Activated naive CD4-positive, alpha-beta T cell treated with anti-CD3 and anti-CD28 coated beads, Interleukin-2, amount 10 ng/mL, durations not matched to agents 7 days and 5 days (primary cell): ENCODE measurements at places on chromosomes 1 and 21.
A peak's percentile ranks its signal among the peaks of the same experiment; 100 is the strongest.

DNA sequence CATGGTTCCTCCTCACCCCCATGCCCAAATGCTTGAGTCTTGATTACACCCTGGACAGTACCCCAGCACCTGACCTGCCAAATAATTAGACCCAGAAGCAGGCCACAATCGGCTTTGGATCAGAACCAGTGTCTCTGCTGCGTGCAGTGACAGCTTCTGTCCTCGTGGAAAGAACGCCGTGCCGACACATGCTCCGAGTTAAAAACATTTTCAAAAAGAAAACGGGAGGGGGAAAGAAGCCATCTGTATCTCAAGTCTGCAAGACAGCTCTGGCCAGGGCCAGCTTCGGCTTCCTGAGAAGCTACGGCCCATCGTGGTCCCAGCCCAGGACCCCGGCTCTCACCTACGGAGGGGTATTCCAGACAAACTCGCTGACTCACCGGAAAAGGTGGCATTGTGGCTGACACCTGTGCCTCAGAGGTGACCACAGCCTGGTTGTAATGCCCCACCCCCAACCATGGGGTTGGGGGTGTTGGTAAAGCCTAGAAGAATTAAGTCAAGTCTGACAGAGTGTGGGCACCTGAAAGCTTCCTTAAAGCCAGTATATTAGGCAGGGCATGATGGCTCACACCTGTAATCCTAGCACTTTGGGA, 25.8 kb downstream of the SSBP3 start:
- H3K27me3 ChIP-seq: no peaks in the 10 kb centered on the region
- H3K4me3 ChIP-seq: no peak overlapping the region
- peaks cover 55% of the 10 kb centered on the region for H3K4me1 ChIP-seq
- H3K36me3 ChIP-seq: peaks cover 33% of the 10 kb centered on the region

GRCh38 chr1:209653915-209654351, 1.7 kb upstream of the LAMB3 start:
- H3K27ac ChIP-seq: no peak overlapping the region
- H3K4me3 ChIP-seq: no peak overlapping the region
- H3K36me3 ChIP-seq: no peaks in the 10 kb centered on the region

DNA sequence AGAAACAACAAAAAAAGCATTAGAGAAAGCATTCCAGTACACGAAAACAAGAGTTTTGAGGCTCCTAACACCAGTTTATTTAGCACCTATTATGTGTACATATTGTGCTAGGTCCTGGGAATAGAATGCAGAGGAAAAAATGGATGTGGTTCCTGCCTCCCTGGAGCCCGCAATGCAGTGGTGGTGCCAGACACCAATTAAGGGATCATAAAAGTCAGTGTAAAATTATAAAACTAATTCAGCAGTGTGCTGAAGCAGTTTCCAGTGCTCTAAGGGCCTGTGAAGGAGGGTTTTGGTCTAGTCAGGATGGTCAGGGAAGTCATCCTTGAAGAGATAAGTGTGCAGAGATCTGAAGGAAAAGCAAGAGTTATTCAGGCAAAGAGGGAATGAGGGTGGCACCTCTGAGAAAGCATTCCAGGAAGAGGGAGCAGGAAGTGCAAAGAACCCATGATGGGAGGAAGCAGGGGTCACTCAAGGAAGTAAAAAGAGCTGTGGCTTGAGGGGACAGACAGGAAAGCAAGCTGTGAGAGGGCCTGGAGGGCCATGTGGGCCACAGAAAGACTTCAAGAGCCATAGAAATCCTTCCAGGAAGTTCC, 65.2 kb upstream of the IFNLR1 start:
- H3K4me1 ChIP-seq: peaks cover 6% of the 10 kb centered on the region
- peaks cover 31% of the 10 kb centered on the region for H3K27me3 ChIP-seq
- no peak overlapping the region for H3K27ac ChIP-seq
- H3K36me3 ChIP-seq: no peaks in the 10 kb centered on the region

DNA sequence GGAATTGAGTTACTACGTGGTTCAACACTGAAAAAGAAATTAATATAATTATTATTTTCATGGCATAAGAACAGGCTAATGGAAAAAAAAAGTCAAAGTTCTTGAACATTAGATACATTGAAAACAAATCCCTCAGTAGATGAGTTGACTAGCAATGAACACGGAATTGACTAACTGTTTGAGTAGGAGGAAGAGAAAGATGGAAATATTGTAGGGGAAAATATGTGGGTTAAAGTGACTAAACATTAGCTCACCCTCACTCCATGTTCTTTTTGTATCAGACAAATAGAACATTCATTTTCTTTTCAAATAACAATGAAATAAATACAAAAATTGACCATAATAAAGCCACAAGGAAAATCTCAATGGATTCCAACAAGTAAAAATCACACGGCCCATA, 84.3 kb downstream of the KCNK2 start:
- no peak overlapping the region for H3K4me3 ChIP-seq
- H3K4me1 ChIP-seq: no peaks in the 10 kb centered on the region
- H3K36me3 ChIP-seq: no peaks in the 10 kb centered on the region
- H3K27me3 ChIP-seq: no peaks in the 10 kb centered on the region

DNA sequence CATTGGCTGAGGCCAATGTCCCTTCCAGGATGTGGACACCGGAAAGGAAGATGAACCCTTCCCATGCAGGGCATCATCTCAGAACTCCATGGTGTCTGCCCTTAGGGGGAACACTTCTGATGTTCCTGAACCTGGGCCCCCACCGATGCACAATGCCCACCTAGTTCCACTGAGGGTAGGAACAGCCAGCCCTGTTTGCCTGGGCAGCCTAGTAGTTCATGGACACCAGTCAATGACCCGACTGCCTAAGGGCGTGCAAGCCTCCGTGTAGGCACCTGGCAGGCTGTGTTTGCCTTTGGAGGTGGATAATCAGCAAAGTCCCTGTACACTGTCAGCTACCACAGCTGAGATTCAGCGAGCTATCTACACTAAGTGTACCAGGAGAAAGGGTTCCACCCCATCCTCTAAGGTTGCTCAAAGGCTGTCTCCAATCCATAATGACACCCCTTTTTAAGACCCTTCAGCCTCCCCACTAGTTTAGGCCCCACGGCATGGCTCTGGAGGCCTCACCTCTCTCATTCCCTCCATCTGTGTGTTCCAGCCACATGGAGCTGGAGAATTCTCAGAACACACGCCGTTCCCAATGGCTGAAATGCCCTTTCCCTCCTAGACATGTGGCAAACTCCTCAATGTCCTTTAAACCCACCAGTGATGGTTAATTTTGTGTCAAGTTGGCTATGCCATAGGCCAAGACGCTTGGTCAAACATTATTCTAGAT, 124.8 kb upstream of the EDN2 start:
- no peaks in the 10 kb centered on the region for H3K27me3 ChIP-seq
- peaks cover 11% of the 10 kb centered on the region for H3K36me3 ChIP-seq
- no peaks in the 10 kb centered on the region for H3K4me1 ChIP-seq
- no peak for DNase-seq
- no peak overlapping the region for H3K27ac ChIP-seq
- no peak overlapping the region for H3K4me3 ChIP-seq

- H3K4me1 ChIP-seq: no peaks in the 10 kb centered on the region
- no peak overlapping the region for H3K4me3 ChIP-seq
- H3K27me3 ChIP-seq: peaks cover 8% of the 10 kb centered on the region
Observed at GRCh38 chr1:214193691-214194090, 87.3 kb upstream of the SMYD2 start.

GRCh38 chr21:42309753-42310213, 5.4 kb downstream of the TFF3 start:
- no peak overlapping the region for H3K27ac ChIP-seq
- DNase-seq: peak; percentile 84
- no peaks in the 10 kb centered on the region for H3K36me3 ChIP-seq

DNA sequence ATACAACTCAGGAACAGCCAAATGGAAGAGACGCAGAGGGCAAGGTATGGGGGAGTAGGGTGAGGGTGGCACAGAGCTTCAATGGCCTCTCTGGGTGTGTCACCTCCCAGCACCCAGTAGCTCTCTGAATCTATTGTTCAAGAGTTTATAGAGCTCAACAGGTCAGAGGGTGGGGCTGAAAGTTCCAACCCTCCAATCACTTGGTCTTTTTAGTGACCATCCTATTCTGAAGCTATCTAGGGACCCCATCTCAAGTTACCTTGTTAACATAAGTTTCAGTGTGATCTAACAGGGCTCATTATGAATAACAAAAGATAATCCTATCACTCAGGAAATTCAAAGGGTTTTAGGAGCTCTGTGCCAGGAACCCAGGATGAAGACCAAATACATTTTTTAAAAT, 31.2 kb upstream of the ZNF697 start:
- no peak overlapping the region for H3K27ac ChIP-seq
- DNase-seq: no peak
- H3K4me1 ChIP-seq: peaks cover 5% of the 10 kb centered on the region
- H3K27me3 ChIP-seq: peaks cover 33% of the 10 kb centered on the region
- H3K4me3 ChIP-seq: no peak overlapping the region
- no peaks in the 10 kb centered on the region for H3K36me3 ChIP-seq

DNA sequence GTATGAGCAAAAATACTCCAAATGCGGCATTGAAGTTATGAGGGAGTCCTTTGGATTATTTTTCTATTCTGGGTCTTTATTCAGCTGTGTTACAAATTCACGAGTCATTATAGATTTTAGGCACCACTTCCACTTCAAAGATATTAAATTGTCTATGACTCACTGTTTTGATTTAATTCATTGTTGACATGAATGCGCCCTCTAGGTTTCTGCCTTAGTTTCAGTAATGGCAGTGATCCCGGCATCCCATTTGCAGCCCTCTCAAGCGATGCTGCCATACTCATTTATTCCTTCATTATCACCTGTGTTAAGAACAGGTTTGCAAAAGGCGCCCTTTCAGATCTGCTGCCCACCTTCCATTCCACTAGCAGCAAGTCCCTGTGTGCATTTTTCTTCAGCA, 14.0 kb downstream of the RSPO1 start:
- no peak overlapping the region for H3K27ac ChIP-seq
- no peaks in the 10 kb centered on the region for H3K36me3 ChIP-seq
- DNase-seq: no peak
- no peak overlapping the region for H3K4me3 ChIP-seq

GRCh38 chr21:42016364-42016985, 6.3 kb upstream of the ZBTB21 start:
- H3K27ac ChIP-seq: no peak overlapping the region
- H3K27me3 ChIP-seq: peaks cover 28% of the 10 kb centered on the region
- peaks cover 7% of the 10 kb centered on the region for H3K4me1 ChIP-seq
- no peak overlapping the region for H3K4me3 ChIP-seq

DNA sequence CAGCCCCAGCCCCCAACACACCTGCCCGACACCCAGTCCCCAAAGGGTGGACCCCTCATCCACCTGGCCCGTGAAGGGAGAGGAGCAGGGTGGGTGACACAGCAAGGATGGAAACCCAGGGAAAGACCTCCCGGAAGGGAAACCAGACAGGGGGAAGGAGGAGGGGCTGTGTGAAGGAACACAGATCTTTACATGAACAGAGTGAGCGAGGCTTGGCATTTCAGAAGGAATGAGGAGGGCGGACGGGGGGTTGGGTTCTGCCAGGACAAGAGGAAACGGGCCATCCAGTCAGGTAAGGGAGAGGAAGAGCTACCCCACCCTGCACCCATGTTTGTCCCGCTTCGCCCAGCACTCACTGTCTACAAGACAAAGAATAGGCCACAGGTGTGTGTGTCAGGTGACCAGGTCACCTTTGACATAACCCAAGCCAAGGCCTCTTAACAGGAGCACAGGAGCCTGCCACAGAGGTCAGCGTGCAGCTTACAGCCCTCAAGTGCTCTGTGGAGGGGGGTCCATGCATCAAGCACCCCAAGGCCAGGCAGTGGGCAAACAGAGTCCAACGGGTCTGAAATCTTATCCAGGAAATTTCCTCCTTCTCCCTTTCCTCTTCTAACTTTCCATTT, 18.0 kb upstream of the PRDM15 start:
- DNase-seq: no peak
- H3K27ac ChIP-seq: no peak overlapping the region
- H3K36me3 ChIP-seq: peaks cover 11% of the 10 kb centered on the region
- H3K4me3 ChIP-seq: no peak overlapping the region
- H3K4me1 ChIP-seq: peaks cover 43% of the 10 kb centered on the region
- no peaks in the 10 kb centered on the region for H3K27me3 ChIP-seq

DNA sequence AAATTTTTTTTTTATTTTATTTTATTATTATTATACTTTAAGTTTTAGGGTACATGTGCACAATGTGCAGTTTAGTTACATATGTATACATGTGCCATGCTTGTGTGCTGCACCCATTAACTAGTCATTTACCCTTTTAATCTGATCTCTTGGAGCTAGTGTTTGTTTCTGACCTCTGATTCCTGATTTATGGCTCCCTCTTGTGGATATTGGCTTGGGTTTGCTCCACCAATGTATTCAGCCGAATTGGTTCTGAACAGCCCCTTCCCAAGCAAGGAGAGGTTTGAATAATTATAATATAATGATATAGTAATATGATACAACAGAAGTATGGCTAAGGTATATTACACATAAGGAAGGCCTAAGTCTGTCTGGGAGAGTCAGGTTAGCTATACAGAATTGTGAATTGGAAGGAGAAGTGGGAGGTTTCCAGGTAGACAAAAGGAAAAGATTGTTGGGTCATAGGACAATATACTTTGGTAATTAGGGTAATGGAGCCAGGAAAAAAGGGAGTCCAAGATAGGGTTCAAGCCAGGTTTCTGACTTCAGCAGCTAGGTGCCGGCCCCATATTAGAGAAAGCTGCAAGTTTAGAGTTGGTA, 53.1 kb upstream of the HMCN1 start:
- peak; percentile 33 for DNase-seq
- no peak overlapping the region for H3K27ac ChIP-seq
- peaks cover 27% of the 10 kb centered on the region for H3K4me1 ChIP-seq
- no peaks in the 10 kb centered on the region for H3K36me3 ChIP-seq

- no peaks in the 10 kb centered on the region for H3K4me1 ChIP-seq
- no peaks in the 10 kb centered on the region for H3K36me3 ChIP-seq
- no peak overlapping the region for H3K4me3 ChIP-seq
- H3K27me3 ChIP-seq: peaks cover 22% of the 10 kb centered on the region
Observed at GRCh38 chr1:153397051-153397923, 6.4 kb upstream of the S100A8 start.

DNA sequence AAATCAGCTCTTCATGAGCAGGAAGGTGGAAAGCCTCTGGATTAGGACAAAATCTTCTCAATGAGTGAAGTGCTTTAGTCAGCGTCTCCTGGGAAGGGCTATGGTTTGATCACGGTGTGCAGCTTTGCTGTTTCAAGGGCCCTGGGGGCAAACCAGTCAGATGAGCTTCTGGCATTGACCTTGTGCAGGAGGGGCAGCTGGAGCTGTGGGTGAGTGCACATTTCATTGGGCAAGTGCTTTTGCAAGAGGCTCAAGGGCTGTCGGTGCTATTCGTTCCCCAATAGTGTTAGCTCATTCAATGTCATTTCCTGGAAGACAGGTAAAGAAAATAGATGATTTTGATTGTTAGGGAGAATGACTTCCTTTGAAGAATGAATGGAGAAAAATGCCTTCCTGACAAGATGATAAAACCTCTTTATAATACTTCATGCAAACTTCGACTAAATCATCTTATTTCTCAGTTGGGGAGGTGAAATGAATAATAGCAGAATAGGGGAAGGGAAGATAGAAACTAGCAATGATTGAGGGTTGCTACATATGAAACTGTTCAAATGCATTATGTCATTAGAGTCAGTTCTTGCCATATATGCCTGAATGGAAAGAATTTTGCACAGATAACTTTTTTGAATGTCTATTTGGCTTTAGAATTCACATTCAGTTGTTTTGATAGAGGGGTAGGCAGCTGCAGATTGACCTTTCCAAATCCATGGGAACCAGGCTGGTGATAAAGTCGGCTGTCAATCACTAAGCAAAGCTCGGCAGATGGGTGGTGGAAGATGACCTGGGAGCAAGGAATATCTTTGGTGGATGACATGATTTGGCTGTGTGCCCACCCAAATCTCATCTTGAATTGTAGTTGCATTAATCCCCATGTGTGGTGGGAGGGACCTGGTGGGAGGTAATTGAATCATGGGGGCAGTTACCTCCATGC, 12.9 kb upstream of the DISC1 start:
- H3K4me1 ChIP-seq: peaks cover 58% of the 10 kb centered on the region
- peak overlapping the region; percentile 91 for H3K27ac ChIP-seq
- H3K36me3 ChIP-seq: peaks cover 25% of the 10 kb centered on the region
- H3K4me3 ChIP-seq: peak overlapping the region; percentile 10
